Activated CD8-positive, alpha-beta T cell treated with anti-CD3 and anti-CD28 coated beads for 36 hours (primary cell): ENCODE measurements at places on chromosomes 1 and 21. TPM values are rescaled to one million over a fixed set of nuclear protein-coding genes. Genes with fewer than 3 reads are reported as not detected.

The TCP10L gene
- total RNA-seq: 0.63 TPM

The ATP6V1G3 gene
- total RNA-seq: not detected

The RYR2 gene
- 0.02 TPM for total RNA-seq

The FCN3 gene
- total RNA-seq: not detected
